ENCODE measurements at places on chromosomes 5 and 9.
A peak's percentile ranks its signal among the peaks of the same experiment; 100 is the strongest.

DNA sequence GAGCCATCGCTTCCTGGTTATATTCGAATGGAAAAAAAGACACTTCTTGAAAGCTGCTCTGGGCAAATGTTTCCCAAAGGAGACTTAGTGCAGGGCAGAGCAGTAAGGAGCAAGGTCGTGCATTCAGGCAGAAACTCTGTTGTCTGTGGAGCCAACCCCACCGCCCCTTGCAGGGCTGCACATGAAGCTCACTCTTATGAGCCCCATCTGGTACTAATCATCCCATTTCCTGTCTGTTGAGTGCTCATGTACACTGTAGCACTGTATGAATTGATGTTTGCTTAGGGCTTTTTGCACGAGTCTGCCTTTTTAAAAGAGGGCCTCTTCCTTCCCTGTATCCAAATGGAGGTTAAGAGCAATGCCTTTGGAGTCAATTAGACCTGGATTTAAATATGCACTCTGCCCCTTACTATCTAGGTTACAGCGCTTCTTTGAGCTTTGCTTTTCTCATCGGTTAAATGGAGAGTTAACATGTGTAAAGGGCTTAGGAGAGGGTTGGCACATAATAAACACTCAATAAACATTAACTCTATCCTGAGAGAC is 25.4 kb downstream of the HMHB1 start:
- DNase-seq: peak; percentile 90

DNA sequence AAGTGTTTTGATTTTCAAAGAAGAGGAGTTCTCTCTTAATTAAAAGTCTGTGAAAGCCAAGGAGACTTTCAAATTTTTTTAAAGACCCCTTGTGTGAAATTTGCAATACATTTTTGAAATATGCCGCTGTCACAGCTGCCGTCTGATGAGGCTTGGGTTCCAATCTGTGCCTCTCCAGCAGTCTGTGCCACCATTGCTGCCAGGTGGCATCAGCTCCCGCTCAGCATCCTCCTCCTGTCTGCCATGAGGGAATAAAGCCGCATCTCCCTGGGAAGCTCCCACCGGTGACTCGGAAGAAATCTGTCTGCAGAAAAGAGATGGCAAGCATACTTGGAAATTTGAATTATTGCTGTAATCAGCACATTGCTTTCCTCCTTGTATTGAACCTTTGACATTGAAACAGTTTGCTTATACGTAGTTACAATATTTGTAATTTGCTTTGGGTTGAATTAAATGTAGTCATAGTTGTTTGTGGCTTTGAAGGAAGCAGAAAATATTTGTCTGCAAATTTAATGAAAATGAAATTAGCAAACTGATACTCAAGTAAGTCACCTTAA is 145.7 kb upstream of the SNX2 start:
- DNase-seq: no peak

DNA sequence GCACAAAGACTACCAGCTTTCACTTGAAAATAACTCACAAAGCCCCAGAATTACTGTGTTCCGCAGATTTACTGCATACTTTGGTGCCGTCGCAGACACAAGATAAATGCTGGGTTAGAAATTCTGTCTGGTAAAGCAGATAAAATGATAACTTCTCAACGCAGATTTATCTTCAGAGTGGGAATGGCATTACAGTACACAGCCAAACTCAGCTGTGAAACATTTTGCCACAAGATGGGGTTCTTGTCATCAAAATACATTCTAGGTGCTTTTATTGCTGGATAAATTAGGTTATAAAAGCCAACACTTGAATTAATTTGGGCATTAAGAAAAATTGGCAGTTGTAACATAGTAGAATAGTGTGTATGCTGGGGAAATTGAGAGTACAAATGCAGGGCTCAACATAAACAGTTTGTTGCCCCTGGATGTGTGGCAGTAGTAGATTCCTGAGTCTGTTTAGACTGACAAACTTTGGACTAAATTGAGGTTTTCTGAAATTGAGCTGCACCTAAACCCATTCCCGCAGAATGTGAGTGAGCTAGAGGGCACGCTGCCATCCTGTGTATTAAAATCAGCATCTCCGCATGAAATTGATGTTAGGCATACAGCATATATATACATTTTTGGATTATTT is 61.1 kb downstream of the LMNB1 start:
- no peak for DNase-seq

DNA sequence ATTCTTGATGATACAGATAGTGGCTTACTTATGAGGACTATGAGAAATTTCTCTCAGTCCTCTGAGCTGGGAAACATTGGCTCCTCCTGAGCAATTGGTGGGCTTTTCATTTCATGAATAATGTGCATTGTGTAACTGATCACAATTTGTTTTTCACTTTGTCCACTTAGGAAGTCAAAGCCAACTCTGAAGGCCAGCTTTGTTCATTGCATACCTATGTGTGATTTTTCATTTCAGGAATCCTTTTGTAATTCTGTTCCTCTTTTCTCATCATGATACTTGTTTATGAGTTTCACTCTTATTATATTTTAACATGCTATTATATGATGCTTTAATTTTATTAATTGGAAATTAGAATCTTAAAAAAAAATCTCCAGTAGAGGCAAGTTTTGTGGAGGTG is 483.0 kb downstream of the EBF1 start:
- no peak for DNase-seq

- no peak for DNase-seq
Measured at GRCh38 chr9:128787659-128788058, 606 bp downstream of the TBC1D13 start.

DNA sequence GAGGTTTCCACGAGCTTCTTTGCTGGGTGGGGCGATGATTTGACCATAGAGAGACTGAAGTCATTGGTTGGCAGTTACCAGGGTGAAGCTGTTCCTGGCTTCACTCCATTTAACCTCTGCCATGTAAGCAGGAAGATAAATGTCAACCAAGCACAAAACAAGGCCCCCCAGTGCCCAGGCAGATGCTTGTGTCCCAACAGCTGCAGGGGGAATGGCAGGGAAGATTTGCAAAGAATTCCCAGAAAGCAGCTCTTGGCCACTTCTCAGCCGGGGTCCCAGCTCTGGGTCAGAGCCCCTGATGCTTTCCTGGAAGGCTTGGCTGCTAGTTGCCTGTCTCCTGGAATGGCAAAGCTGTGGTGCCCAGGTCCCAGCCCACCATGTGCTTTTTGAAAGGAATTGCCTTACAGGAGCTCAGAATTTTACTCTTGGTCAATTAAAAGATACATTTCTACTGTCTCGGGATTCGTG is 383.4 kb downstream of the ENC1 start:
- no peak for DNase-seq

DNA sequence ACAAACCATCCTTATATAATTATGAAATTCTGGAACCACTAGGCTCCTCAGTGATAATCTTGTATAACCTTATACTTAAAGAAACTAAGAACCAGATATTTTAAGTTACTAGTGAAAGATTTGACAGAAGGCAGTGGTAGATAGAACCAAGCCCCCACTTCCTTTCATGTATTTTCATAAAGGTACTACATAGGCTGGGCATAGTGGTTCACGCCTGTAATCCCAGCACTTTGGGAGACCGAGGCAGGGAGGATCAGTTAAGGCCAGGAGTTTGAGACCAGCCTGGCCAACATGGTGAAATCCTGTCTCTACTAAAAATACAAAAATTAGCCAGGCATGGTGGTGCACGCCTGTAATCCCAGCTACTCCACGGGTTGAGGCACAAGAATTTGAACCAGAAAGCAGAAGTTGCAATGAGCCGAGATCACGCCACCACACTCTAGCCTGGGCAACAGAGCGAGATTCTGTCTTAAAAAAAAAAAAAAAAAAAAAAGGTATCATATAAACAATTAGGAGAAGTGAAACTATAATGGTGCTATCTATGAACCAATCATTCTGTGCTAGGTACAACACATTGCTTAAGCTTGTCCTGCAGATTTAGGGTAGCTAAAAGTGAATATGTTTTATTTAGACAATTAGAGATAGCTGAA is 27.9 kb upstream of the DTWD2 start:
- DNase-seq: no peak

- DNase-seq: no peak
Measured at GRCh38 chr5:154780128-154780527, 25.0 kb downstream of the LARP1 start.

DNA sequence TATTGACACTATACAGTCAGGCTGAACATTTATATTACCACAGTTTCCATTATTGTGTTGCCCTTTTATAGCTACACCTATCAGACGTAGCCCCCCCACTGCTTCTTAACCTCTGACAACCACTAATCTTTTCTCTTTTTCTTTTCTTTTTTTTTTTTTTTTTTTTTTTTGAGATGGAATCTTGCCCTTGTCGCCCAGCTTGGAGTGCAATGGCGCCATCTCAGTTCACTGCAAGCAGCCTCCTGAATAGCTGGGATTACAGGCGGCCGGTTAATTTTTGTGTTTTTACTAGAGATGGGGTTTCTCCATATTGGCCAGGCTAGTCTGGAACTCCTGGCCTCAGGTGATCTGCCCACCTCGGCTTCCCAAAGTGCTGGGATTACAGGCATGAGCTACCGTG is 75.4 kb downstream of the UHRF2 start:
- no peak for DNase-seq

GRCh38 chr9:27276193-27277030 is 20.5 kb downstream of the EQTN start:
- DNase-seq: no peak

- no peak for DNase-seq
Measured at GRCh38 chr5:53378590-53379247, 101.7 kb upstream of the FST start.

- DNase-seq: no peak
Measured at GRCh38 chr9:129567329-129567728, 53.6 kb downstream of the C9orf50 start.
